ENCODE measurements at places on chromosomes 4 and X.

GRCh38 chr4:7191546-7192251, 639 bp upstream of the SORCS2 start:
- DNase-seq, result no peak

GRCh38 chr4:98673288-98673644, 14.9 kb upstream of the TSPAN5 start:
- no peak for DNase-seq

DNA sequence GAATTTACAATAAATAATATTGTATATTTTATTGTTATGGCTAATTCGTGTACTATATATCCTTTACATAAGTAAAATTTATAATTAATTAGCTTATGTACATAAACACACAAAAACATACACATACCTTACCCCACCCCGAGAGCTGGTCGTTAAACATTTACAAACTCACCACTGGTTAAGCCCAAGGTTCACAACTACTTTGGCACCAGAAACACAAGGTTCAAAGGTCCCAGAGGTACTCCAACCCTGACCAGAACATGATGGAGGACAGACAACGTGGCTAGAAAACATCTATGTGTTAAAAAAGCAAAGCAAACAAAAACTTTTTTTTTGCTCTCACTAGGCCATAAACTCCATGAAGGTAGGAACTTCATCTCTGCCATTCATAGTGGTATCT, 37.7 kb downstream of the SLC25A5 start:
- no peak for DNase-seq

DNA sequence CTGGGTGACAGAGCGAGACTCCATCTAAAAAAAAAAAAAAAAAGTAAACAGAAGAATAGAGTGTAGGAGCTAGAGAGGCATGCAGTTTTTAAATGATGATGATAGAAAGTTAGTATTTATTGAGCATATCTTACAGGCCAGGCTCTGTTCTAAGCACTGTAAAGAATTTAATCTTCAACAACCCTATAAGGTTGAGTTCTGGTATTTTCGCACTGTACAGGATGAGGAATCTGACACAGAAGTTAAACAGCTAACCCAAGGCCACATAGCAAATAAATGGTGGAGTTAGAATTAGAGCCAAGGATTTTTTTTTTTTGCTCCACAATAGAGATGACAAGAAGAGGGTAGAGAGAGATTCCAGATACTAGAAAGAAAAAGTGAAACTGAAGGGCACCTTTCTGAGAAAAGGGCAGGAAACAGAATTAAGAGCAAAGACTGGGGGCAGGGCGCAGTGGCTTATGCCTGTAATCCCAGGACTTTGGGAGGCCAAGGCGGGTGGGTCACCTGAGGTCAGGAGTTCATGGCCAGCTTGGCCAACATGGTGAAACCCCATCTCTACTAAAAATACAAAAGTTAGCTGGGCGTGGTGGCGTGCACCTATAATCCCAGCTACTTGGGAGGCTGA, 56.1 kb downstream of the KLHL5 start:
- no peak for DNase-seq

DNA sequence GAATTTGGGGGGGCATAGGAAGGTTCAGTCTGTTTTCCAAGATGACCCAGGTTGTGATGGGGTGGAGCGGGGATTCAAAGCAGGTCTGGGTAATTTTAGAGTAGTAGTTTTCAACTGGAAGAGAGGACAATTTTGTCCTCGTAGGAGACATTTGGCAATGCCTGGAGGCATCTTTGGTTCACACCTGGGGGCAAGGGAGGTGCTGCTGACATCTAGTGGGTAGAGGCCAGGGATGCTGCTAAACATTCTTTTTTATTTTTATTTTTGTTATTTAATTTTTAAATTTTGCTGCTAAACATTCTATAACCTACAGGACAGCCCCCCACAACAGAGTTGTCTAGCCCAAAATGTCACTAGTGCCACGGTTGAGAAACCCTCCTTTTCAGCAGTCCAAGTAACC, 1.9 kb downstream of the RAB9A start:
- no peak for DNase-seq
